ENCODE measurements at places on chromosomes 12 and 14.

DNA sequence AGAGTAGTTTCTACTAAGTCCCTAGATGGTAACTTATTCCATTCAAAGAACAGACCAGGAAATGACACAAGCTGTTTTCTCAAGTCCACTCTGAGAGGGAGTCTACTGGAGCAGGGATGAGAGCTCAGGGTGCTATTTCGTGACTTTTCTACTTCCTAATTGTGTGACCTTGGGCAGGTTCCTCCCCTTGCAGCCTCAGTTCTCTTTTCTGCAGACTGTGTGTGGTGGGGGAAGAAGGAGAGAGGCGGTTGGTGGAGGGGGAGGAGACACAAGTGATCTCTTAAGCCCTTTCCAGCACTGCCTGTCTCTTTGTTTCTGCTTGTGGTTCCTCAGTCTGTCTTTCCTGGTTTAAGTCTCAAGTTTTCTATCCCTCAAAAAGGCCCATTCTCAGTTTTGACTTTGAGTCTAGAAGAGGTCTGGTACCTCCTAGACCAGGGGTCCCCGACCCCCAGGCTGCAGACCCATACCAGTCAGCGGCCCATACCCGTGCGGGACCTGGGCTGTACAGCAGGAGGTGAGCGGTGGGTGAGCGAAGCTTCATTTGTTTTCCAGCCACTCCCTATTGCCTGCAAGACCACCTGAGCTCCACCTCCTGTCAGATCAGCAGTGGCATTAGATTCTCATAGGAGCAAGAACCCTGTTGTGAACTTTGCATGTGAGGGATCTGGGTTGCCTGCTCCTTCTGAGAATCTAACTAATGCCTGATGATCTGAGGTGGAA lies 10.7 kb downstream of the FGF6 start:
- no peak for DNase-seq

DNA sequence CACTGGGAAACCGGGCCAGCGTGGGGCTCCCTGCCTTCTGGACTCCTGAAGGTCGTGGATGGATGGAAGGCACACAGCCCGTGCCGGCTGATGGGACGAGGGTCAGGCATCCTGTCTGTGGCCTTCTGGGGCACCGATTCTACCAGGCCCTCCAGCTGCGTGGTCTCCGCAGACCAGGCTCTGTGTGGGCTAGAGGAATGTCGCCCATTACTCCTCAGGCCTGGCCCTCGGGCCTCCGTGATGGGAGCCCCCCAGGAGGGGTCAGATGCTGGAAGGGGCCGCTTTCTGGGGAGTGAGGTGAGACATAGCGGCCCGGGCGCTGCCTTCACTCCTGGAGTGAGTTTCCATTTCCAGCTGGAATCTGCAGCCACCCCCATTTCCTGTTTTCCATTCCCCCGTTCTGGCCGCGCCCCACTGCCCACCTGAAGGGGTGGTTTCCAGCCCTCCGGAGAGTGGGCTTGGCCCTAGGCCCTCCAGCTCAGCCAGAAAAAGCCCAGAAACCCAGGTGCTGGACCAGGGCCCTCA lies 26.9 kb downstream of the HIP1R start:
- no peak for DNase-seq

DNA sequence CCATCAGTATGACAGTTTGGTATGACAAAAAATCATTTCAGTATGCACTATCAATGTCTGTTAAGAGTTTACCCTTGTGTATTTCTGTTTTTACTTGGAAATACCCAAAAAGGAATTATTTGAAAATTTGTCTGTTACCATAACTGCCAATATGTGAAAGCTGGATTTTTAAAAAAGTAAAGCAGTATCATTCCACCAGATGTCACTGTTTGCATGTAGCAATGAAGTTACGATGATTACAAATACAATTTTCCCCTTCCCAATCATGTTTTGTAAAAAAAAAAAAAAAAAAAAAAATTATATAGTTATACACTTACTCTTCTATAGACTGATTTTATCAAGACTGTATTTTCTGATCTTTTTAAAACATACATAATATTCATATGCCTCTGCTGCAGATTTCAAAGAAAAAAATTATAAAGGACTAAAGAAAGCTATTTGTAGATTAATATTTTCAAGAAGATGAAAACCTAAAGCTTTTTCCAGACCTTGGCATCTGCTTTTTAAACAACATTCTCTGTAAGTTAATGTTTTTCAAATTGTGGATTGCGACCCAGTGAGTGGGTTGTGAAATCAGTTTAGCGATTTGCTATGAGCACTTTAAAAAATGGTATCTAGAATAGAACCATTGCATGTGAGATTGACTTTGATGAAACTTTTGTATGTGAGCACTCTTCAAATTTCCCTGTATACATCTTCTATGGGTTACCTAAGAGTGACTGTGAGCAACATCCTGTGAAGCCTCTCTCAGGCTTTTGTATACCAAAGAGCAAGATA lies 114.2 kb downstream of the TTC6 start:
- peak; percentile 30 for DNase-seq

DNA sequence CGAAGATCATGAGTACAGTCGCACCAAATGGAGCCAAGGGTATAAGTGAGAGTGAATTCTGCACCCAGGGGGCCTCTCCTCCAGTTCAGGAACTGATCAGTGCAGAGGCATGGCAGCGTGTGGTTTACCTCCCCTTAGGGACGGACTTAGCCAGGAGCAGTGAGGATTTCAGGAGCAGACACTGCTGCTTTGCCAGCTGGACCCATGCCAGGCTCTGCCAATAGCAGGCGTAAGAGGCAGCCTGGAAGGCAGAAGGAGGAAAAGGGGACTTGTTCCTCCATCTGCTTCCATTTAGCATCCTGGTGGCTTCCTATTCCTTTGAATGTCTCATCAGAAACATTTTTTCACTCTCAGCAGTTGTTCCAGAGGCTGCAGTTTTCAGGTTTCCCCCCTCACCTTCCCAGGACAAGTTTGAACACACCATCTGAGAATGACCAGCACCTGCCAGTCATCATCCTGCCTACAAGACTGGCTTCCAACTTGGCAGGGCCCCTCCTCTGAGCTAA lies 137.0 kb upstream of the LMNTD1 start:
- peak; percentile 12 for DNase-seq

- DNase-seq, result no peak
Measured at GRCh38 chr12:90801776-90802175, 153.2 kb downstream of the CCER1 start.

DNA sequence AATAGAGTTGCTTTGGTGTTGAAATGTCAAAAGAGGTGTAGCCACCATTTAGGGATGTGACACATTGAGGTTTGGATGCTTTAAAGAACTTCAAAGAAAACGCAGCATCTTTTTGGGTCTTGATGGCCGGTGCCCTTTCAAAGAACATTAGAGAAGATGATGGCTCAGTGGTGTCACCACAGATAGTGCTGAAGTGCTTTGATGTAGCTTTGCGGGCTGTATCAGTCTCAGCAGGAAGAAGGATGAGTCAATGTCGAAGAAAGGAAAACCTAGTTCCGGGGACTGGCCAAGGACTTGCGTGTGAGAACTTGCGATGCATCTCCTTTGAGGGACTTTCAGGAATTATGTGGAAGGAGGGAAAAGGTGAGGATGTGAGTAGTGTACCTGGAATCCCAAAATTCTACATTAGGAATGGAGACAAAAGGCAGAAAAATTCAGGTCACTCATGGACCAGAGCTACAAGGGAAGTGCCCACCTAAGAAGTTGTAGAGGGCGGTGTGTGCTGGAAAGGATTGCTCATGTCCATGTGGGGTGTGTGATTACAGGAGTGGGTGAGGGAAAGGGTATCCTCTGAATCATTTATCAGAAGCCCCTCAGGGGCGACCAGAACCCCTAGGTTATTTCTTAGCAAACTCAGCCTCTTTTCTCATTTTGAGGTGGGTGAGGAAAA lies 39.7 kb upstream of the GZMB start:
- DNase-seq, result no peak

DNA sequence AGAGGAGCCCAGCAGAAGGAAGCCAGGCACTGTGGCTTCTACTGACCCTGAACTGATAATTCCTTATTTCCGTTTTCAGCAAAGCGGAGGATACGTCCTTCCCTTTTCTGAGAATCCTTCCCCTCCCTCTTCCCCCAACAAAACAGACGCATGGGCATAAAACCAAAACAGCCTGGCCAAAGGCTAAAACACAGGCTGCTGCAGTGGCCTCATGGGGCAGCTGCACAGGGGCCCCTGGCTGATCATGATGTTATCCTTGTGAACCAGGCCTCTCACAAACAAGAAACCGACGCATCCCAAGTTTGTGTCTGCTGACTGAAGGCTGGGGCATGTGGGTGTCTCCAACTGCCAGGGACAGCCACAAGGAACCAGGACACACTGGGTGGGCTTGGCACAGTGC lies 23.4 kb upstream of the STON2 start:
- DNase-seq, result no peak

DNA sequence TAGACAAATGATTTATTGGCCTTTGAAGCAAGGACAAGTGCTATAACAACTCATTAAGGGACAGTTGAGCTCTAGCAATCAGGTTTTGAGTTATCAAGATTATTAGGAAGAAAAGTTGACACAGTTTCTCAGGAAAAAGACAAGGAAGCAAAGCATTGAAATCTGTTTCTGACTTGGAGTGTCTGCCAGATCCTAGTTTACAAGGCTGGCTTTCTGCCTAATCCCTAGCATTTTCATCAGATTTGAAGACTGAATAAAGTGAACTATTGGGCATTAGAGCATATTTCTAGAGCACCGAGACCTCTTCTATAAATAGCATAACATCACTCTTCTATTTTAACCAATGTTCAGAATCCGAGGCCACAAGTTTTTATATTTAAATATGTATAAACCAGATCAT lies 7.0 kb downstream of the SYT1 start:
- DNase-seq, result no peak

- DNase-seq, result no peak
Measured at GRCh38 chr12:110498984-110499706, 2.8 kb downstream of the VPS29 start.

GRCh38 chr14:43361751-43362150 lies 1145.3 kb downstream of the FSCB start:
- DNase-seq, result no peak

GRCh38 chr12:115990241-115990640 lies 287.3 kb downstream of the MED13L start:
- no peak for DNase-seq

DNA sequence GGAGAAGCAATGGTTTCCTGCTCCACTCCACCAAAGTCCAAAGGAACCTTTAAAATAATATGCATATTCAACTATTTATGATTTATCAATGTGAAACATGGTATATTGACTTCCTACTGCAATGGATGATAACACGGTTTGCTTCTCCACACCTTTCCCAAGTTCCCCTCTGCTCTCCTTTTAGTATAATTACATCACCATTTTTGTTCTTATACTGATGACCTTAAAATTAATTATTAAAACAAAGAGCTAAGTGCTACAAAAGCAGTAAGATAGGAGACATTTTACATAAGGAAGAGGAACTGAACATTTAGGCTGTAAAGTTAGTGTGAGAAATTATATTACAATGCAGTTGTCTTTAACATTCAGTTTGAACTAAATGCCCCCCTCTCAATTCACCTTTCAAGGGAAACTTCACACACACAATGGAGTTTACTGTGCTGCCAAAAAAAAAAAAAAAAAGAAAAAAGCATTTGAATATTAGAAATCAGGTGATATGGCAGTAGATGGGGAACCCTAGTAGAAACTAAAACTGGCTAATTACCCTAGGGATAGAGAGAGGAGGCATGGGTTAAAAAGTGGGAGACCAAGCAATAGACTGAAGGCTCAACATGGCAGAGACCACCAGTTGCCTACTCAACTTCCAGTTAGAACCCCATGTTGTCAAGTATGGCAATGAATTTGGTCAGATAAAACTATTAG lies 37.1 kb upstream of the STK38L start:
- no peak for DNase-seq

DNA sequence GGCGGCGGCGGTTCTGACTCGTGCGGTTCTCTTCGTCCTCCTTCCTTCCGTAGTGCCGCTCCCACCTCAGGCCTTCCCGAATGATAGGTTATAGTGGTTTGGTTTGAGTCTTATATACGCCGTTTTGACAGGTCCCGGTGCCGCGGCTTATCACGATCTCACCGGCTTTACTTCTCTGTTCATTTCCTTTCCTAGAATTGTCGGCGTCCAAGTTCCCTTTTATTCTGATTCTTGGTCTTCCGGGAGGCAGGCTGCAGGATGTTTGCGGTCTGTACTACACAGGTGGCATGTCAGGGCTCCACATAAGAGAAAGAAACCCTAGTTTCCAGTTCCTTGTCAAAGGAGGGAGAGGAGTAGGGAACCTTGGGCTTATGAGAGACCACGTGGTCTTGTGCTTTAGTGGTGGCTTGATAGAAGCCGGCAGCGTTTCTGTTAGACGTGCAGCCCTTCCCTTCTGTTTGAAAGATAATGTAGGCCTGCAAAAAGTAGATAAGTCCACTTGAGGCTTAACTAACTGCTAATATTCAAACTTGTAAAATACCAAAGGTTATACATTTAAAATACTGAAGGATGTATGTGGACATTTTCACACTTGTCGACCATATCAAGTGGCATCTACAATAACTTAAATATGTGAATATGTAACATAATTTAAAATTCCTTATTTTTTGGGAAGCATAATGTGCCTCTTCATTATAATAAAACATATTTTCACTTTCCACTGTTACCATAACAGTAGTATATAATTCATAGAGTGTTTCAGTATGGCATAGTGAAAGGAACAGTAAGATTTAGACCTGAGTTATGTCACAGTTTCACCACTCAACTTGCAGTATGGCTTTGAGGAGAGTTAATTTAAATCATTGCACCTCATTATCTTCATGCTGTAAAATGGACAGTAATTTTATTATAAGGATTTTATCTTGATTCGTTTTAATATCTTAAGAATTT lies 804 bp downstream of the USP15 start:
- DNase-seq, result peak; percentile 14

DNA sequence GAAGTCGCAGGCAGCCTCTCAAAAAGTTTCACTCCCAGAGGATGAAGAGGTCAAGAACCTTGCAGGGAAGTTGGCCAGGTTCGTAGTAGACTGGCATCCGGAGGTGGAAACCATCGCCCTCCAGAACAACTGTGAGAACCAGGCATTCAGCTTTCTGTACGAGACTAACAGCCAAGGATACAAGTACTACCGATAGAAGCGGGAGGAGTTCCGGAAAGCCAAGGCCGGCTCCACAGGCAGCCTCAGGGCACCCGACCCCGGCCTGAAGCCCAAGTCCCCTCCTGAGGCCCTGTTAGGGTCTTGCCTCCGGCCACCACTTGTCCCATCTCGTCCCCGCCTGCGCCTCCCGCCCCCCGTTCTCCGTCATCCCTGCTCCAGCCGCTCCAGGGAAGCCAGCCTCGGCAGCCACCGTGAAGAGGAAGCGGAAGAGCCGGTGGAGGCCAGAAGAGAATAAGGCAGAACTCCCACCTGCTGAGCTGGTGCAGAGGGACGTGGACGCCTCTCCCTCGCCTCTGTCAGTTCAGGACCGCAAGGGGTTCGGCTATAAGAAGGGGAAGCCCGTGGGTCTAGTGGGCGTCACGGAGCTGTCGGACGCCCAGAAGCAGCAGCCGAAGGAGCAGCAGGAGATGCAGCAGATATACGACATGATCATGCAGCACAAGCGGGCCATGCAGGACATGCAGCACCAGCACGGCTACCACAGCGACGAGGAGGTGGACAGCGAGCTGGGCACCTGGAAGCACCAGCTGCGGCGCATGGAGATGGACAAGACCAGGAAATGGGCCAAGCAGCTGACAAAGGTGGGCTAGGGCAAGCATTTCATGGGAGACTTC lies 366.8 kb upstream of the ATXN7L3B start:
- DNase-seq, result no peak

- peak; percentile 71 for DNase-seq
Measured at GRCh38 chr12:4034921-4035320, 161.7 kb upstream of the PARP11 start.

- no peak for DNase-seq
Measured at GRCh38 chr14:65168840-65169239, 66.5 kb upstream of the MAX start.

GRCh38 chr14:91732439-91732838 lies 553 bp upstream of the CATSPERB start:
- no peak for DNase-seq
